ENCODE measurements at places on chromosomes 5 and 9.

DNA sequence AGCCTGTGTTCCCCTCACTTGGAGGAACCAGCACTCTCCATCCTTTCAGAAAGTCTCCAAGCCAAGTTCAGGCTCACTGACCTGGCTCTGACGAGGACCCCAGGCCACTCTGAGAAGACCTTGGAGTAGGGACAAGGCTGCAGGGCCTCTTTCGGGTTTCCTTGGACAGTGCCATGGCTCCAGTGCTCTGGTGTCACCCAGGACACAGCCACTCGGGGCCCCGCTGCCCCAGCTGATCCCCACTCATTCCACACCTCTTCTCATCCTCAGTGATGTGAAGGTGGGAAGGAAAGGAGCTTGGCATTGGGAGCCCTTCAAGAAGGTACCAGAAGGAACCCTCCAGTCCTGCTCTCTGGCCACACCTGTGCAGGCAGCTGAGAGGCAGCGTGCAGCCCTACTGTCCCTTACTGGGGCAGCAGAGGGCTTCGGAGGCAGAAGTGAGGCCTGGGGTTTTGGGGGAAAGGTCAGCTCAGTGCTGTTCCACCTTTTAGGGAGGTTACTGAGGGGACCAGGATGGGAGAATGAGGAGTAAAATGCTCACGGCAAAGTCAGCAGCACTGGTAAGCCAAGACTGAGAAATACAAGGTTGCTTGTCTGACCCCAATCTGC, 4.7 kb upstream of the NUP214 start:
- no peak for DNase-seq

- no peak for DNase-seq
Observed at GRCh38 chr9:113403646-113404045, 2.6 kb upstream of the ALAD start.

GRCh38 chr5:78530342-78531096, 118.1 kb downstream of the LHFPL2 start:
- no peak for DNase-seq

- no peak for DNase-seq
Observed at GRCh38 chr9:94760010-94760409, 33.5 kb downstream of the AOPEP start.

DNA sequence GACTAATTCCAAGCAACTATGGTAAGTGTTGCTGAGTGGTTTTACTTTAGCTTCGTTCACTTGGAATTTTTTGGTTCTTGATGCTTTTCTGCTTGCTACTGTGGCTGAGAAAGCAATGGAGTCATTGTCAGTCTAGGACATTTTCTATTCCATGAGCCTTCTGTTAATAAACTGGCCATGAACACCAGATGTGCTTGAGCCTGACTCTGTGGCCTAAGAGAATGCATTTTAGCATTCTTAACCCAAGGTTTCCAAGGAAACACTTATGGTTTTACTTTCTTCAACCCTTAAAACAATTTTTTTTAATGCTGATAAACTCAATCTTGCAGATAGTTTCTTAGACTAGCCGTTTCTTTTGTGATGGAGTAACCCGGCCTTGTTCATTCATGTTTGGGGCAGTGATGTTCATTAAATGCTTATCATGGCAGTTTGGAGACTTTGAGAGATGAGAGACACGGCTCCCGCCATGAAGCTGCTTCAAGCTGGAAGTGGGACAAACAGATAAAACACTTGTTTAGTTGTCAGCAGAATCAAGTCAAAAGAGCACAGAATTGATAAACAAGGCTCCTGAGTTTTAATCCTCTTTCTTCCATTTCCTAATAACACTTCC, 42.4 kb downstream of the OSTF1 start:
- DNase-seq, result no peak

GRCh38 chr9:116998305-116998704, 311.2 kb downstream of the TRIM32 start:
- DNase-seq, result no peak

DNA sequence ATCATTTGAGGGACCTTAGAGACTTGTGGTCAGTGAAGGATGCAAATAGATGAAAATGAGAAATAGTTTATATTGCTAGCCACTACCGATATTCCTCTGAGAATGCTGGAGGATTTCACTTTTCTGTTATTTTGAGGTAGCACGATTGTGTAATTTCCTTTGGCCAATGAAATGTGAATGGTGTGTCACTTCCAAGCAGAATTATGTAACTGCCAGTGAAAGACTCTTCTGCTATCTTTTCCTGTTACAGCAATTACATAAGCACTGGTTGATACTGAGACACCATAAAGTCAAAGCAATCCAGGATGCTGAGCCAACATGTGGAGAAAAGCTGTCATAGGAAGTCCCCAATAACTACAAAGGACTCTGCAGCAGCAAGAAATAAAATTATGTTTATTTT, 3.6 kb upstream of the PCDHA2 start:
- no peak for DNase-seq

DNA sequence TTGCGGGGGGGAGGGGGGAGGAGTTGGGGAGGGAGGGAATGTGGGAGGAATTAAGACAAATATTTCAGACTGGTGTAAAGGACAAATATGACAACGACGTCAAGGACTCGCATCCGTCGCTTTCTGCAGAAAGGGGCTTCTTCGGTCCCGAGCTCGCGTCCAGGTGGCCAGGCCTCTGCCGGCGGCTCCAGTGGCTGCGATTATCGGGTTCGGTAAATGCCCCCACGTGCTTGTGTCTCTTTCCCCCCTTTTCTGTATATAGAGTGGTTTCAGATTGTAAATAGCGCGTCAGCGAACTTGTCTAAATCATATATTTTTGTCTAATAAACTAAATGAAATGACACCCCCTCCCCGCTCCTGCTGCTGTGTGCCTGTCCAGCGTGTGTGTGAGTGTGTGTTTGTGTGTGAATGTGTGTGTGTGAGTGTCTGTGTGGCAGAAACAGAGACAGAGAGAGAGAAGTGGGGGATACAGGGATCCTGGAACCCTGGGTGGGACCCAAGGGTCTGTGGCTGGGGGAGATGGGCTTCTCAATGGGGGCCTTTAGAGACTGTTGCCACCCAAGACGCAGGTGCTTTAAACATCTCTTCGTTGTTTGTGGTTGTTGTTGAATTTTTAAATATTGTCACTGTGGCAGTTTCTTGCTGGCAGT, 5.6 kb downstream of the IRX1 start:
- no peak for DNase-seq

GRCh38 chr5:155193029-155193428, 179.5 kb downstream of the KIF4B start:
- DNase-seq, result no peak

DNA sequence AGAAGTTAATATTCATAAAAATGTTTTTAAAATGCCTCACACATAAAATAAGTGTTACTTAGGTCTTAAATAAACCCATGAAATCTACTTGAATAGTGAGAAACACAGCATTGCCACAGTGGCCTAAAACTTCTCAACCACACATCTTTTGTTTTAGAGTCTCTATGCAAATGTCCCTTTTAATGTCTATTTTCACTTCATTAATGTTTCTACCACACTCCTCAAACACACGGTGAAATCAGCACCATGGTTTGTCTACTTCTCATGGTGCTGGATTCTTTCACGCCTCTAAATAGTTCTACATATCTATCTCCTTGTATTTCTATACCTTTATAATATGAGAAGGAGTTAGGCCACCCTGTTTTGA, 111.2 kb downstream of the EDIL3 start:
- DNase-seq, result no peak

- peak; percentile 95 for DNase-seq
Observed at GRCh38 chr5:151093476-151093889, 12.6 kb upstream of the TNIP1 start.

DNA sequence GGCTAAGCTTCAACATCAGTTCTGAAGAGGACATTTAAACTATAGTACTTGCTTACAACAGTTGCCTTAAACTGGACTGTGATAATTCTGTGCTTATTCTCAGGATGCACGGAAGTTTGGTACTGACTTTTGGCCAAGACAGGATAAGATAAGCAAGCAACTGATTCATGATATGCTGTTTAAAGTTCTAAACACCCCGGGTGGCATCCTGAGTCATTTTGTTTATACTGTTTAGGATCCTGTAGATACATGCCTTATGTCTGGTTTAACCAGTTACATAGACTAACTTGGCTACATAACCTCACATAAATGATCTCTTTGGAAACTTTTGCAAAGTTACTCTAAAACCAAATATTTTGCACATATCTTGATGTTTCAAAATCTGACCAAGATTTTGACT, 95.9 kb downstream of the CDH9 start:
- no peak for DNase-seq

DNA sequence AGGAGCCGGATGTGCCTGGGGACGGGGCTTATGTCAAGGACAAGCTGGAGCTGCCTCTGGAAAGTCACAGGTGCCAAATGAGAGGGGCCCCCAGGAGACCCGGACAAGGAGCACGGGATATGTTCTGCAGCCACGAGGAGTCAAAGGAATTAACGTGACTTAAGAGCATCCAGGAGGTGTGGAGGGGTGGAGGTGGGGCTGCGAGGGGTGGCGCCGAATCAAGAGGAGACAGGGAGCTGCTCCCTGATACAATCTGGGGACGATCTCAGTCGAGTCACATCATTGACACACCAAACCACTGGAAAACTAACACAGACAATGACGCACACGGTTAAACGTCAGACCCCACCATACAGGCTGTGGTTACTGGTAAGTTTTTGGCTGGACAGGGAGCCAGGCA, 10.4 kb downstream of the CCDC127 start:
- no peak for DNase-seq

- DNase-seq, result no peak
Observed at GRCh38 chr9:129851821-129852220, 16.6 kb downstream of the USP20 start.

DNA sequence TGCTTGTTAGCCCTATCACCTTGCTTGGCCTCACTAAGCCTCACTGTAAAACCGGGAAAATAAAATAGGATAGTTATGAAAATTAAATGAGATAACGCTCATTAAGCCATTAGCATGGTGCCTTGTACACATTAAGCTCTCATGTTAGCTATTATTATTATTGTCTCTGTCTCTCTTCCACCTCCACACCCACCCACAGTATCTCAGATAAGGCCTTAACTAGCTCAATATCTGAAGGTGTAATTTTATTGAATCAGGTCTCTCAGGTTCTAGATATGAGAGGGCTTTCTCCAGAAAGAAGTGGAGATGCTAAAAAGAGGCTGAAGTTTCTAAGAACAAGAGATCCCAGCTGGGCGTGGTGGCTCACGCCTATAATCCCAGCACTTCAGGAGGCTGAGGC, 27.6 kb downstream of the GFRA3 start:
- no peak for DNase-seq

GRCh38 chr5:135050244-135050767, 16.3 kb upstream of the PITX1 start:
- no peak for DNase-seq

GRCh38 chr9:111983484-111983908, 86.9 kb downstream of the UGCG start:
- DNase-seq, result no peak

DNA sequence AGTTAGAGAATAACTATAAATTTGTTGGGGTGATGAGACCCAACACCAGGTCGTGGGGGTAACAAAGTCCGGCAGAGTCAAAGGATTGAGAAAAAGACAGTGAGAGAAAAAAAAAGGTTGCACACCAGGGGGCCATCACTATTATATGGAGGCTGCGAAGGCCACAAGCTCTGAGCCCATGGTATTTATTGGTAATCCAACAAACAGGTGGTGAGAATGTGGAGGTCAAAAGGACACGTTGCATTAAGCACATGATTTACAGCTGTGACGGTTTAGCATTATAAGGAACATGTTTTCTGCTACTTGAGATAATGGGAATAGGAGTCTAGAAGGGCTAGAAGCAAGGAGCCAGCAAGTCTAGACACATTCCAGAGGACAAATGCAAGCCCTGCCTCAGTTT, 2202.2 kb upstream of the C9orf72 start:
- no peak for DNase-seq

DNA sequence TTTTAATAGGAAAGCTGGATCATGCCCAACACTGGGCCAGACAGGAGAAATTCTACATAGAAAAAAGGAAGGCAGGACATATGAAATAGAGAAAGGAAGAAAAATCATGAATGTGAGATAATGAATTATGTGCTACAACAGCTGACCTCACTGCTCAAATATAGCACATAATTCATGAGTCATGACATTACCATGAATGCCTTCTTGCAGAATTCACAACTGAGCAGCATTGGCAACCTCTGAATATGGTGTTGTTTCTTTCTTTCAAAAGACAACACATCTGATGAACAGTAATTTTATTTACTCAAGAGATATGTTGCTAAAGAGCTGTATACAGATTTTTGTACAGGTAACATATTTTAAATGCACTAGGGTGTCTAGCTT, 34.4 kb downstream of the APBA1 start:
- DNase-seq, result no peak

- peak; percentile 62 for DNase-seq
Observed at GRCh38 chr5:41270423-41271251, 57.3 kb upstream of the C6 start.

- DNase-seq, result no peak
Observed at GRCh38 chr5:128736553-128736952, 198.5 kb upstream of the FBN2 start.

DNA sequence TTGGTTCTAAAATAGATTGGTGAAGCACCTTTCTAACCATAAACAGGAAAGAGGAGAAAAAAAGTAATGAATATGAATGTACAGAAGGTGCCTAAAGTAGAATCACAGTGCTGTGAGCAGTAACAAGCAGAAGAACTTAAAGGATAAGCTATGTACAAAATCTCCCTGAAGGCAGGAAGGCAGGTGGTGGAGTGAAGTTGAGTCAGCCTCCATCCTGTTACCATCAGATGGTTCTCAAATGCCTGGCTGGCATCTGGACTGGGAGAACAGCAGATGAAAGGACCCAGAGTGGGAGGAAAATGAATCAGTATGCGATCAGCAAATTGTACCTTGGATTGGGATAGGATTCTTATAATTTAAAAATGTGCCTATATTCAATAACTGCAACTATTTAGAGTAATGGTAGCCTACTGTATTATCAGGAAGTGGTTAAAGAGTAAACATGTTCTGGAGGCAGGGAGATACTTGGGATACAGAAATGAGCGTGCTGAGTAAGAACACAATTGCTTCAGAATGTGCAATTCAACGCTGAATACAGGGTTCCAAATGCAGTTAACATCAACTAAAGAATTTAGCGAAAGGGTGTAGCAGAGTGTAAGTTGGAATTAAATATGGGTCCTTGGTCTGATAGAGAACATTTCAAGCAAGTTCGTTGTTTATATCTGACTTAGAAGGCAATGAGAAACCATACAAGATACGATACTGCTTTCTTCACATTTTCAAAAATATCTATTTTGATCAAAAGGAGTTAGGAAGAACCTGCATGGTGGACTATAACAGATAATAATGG, 21.1 kb upstream of the FER start:
- DNase-seq, result no peak

GRCh38 chr5:124648902-124649467, 97.5 kb downstream of the ZNF608 start:
- DNase-seq, result no peak

GRCh38 chr5:45205403-45205961, 396.7 kb downstream of the MRPS30 start:
- DNase-seq, result no peak

DNA sequence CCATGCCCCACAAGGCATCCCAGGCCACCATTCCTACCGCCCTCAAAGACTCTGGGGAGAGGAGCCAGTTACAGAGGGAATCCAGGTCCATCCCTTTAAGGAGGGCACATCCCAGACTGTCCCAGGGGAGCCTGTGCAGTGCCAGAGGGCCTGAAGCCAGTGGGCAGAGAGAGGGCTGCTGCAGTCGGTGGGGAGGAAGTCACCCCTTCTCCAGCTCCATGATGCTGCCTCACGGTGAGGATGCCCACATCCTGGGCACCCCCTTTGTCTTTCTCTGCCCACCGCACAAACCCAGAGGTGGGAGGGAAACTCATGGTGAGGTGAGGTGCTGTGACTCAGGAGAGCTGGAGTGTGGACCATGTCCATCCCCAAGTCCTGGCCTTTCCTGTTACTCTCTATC, 26.2 kb upstream of the ANKRD33B start:
- DNase-seq, result no peak

All from SW 1271 (cell line).